ENCODE measurements at places on chromosomes 16 and 17.
A peak's percentile ranks its signal among the peaks of the same experiment; 100 is the strongest.

DNA sequence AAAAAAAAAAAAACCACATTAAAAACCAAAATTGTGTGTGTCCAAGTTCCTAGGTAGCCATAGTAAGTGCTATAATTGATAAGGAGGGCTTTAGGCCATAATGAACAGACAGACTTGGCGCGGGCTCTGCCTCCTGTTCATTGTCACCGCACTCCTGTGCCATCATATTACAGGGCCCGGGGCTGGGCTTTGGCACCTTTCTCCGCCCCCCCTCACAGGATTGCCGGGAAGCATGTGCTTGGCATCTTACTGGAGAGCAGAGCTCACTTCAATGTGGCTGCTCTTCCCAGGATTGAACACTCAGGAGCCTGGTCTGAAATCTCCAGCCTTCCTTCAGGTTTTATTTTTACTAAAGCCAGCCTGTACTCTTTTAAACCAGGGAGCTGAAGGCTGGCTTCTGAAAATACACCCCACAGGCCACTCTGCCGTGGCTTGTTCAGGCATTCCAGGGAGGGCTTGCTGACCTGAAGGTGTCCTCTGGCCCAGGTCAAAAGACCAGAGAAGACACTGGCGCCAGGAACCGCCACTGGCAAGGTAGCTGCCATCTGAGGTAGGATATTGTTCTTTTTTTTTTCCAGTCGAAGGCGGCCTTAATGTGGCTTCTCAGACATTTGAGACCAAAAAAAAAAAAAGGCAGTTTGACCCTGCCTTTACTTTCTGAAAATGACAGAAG lies 39.3 kb downstream of the DHRS7B start:
- DNase-seq, result no peak

GRCh38 chr17:52138350-52138749 lies 20.2 kb downstream of the CA10 start:
- no peak for DNase-seq

DNA sequence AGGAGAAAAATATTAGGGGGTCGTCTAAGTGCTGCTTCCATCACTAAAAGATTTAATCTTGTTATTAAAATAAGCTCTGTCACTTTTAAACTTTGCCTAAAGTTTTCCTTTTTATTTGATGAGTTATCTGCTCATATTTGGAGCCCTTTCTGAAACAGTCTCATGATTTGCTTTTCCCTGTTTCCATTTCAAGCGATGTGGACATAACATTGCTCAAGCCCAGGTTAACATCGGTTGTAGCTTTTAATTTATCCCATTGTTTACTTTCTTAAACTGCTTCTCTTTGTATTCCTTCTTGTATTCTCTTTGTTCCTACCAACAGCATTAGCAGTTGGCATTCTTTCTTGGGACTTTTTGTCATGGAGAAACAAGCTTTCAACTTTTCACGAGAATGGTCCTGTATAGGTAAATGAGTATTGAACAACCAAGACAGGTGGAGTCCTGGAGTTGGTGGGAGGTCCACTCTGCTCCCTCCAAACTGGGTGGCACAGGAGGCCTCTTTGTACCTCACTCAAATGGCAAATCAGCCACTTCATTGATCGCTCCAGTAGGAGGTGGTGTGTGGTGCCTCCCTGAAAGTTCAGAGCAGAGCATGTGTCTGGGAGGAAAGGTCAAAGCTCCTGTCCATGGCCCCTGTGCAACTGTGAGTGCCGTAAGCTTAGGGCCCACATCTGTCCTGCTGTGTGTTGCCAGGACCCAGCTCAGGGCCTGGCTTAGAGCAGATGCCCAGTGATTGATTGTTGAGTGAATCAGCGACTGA lies 107.0 kb downstream of the CYLD start:
- DNase-seq, result no peak

- DNase-seq, result no peak
Measured at GRCh38 chr17:70215656-70216055, 46.3 kb downstream of the KCNJ2 start.

DNA sequence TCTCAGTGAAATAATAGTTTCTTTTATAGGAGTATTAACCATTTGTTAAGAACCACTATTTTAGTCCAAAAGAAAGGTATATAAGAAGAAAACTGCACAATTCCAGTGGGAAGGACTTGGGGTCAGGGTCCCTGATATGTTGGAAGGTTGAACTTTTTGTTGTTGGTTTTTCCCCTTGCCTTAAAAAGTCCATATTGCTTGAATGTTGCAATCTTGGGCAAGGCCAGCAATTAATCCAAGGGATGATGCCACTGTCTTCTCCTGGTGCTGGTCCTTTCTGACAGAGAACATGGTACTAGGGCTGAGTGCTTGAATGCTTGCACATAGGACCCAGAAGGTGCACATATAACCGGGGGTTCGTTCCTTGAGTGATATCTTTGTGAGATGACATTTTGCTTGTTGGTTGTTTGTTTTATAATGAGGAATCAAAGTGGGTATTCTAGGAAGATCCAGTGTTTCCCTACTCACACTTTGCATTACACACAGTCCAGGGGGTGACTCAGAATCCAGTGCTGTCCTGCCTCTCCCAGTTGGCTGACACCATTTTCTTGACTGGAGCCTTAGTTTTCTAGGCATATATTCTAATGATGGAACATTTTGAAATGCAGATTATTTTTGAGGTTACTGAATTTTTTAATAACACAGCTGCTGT lies 54.9 kb downstream of the SIAH1 start:
- no peak for DNase-seq

GRCh38 chr16:70743791-70744190 lies 57.2 kb downstream of the VAC14 start:
- no peak for DNase-seq

GRCh38 chr17:51034800-51035199 lies 85.9 kb downstream of the SPAG9 start:
- no peak for DNase-seq

- no peak for DNase-seq
Measured at GRCh38 chr17:50529849-50530248, 2.7 kb upstream of the EPN3 start.

GRCh38 chr16:89476379-89476778 lies 14.0 kb downstream of the ANKRD11 start:
- DNase-seq, result peak; percentile 93

DNA sequence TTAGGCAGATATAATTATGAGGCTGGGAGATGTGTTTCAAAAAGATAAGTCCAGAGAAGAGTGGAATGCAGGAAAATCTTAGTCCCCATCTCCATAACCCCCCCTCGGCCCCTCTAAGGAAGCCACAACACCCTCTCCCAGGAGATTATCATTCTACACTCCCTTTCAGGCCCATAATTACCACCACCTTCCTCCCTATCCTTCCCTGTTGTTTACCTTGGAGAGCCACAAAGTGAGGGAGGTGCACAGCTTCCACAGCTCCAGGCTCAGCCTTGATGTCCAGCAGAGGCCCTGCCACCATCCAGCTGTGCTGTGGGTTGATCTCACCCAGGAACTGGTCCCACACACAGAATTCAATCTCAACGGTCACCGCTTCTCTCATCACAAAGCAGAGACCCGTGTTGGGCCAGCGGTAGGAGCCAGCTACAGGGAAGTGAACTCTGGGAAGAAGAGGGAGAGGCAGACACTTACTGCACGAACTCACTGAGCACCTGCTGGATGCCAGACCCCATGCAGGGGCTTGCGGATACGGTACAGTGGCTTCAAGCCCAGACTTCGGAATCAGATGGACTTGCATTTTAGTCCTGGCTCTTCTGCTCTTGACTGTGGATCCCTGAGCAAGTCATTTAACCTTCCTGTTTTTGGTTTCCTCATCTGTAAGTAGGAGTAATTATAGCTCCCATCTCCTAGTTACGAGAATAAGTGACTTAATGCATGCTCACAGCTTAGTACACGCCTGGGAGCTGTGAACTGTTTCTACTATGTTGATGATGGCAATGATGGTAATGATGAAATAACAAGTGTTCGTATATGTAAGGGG lies 44.1 kb downstream of the MIS12 start:
- no peak for DNase-seq

DNA sequence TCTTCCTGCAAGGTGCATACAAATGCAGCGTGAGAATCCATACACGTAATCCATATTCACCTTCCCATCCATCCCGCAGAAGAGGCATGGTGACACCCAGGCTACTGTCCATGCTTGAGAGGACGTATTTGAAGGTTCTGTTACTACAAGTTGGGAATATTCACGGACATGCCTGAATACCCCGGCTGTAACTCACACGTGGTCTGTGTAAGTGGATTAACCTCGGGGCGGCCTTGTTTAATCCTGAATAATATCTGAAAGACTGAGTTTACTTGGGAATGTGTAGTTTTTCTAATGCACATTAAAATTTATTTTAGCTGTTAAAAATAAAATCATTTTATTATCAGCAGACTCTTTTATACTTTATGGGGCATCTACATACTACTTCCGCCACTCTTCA lies 13.1 kb downstream of the CPSF4L start:
- DNase-seq, result no peak

- DNase-seq, result peak; percentile 11
Measured at GRCh38 chr17:9021158-9021991, at the start of gene NTN1. Gene NTN1, plus strand, starts transcription at chr17:9021510. Its CDS starts 864 bp downstream, at chr17:9022374.

GRCh38 chr16:81163671-81164070 lies 67.5 kb upstream of the GCSH start:
- DNase-seq, result no peak

DNA sequence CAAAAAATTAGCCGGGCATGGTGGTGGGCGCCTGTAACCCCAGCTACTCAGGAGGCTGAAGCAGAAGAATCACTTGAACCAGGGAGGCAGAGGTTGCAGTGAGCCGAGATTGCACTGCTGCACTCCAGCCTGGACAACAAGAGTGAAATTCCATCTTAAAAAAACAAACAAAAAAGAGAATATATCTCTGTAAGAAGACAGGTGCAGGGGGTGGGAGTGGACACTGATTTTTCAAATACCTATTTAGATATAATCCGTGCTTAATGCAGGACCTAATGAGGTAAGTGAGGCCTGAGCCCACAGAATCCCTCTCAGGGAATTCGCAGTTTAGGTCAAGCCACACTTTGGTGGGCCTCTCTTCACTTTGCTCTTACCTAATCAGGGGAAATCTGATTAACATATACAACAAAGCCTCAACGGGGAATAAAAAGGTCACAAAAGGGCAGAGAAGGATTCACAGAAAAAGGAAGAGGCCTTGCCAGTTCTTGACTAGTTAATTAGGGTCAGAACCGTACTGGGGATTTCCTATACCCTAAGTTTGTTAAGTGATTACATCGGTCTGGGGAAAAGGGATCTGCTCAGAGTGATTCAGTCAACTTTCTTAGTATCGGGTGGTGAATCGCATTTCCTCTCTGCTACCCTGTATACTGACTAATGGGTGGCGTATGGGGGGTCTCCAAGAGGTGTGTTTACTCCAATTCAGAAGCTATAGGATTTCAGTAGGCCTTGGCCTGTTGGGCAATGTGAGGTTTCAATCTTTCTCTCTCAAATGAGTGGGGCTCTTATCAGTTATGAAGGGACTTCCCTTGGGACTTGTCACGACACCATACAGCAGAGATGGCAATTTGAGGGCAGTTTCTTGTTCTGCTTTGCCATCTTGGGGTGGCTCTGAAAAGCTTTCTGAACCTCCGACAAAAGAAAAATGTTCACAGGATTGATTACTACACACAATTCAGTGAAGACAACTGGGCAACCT lies 1.9 kb upstream of the NFAT5 start:
- DNase-seq, result peak; percentile 9

GRCh38 chr16:75248536-75249380 lies 2.7 kb downstream of the BCAR1 start:
- no peak for DNase-seq

- DNase-seq, result no peak
Measured at GRCh38 chr17:76398523-76399174, 14.2 kb downstream of the SPHK1 start.

DNA sequence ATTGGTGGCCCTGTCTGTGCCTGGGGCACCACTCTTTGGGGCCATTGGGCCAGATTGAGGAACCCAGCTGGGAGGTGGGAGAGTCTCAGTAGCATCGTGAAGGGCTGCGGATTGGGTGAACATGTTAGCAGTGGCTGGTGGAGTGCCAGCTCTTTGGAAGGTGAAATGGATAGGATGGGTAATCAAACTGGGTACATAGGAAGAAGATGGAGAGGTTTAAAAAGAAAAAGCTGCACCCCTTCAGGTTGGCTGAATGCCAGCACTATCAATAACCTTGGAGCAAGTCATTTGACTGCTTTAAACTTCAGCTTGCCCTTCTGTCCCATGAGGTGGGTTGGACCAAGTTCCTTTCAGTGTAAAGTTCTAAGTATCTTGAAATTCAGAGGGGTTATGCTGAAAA lies 95.0 kb downstream of the RPTOR start:
- DNase-seq, result no peak

DNA sequence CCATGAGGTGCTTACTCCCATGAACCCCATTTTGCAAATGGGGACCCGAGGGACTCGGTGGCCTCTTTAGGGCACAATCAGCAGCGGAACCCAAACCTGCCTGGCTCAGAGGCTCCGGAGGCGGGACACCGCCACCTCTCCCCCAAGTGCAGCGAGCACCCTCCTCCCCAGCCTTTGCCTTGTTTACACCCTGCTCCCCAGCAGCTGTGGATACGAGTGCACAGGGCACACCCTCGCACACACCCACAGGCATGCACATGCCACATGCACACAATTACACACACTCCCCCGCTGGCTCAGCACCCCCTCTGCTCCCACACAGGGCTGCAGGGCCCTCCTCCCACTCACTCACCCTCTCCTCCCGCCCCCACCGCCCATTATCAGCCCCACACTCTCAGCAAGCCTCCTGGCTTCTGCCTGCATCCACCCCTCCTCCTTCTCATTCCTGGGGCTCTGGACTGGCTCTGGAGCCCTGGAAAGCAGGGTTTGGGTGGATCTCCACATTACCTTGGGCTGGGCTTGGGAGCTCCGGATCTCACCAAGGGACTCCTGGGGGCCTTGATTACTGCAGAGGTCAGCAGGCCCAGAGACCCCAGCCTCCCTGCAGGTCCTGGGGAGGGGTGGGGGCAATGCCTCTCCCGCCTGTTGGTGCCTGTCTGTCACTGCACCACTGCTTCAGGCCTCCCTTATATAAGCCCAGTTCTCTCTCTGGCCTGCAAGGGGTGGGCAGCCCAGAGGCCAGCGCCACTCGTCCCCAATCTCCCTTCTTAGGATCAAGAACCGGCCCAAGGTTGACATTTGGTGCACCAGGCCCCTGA lies 6.4 kb downstream of the PDK2 start:
- DNase-seq, result no peak

DNA sequence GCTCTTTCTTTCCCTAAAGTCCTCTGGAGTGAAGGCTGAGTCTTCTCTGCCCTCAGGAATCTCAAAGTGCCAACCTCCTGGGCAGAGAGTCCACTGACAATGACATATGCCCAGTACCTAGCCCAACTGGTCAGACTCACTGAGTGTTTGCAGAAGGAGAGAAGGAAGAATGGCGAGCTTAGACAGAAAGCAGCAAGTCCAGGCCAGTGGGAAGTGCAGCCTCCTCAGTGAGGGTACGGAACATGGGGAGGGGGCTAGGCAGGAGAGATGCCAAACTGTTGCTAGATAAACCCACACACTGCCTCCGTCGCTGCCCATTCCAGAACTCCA lies 678 bp downstream of the EXOC7 start:
- no peak for DNase-seq

DNA sequence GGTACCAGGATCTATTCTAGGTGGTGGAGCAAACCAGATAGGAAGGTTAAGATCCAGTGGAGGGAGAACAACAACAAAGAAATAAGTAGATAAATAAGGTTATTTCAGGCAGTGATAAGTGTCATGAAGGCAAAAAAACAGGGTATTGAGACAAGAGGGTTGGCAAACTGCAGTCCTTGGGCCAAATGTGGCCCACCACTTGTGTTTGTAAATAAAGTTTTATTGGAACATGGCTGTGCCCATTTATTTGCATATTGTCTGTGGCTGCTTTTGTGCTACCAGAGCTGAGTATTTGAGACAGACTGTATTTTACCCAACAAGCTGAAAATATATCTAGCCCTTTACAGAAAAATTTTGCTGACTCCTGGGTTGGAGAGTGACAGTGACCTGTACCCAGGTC lies 361.3 kb downstream of the XYLT1 start:
- no peak for DNase-seq

All from MCF 10A (cell line).